ENCODE measurements at places on chromosomes 1 and 21.
A peak's percentile ranks its signal among the peaks of the same experiment; 100 is the strongest.

GRCh38 chr1:16258591-16259135 is 21.7 kb upstream of the CPLANE2 start:
- DNase-seq = no peak

DNA sequence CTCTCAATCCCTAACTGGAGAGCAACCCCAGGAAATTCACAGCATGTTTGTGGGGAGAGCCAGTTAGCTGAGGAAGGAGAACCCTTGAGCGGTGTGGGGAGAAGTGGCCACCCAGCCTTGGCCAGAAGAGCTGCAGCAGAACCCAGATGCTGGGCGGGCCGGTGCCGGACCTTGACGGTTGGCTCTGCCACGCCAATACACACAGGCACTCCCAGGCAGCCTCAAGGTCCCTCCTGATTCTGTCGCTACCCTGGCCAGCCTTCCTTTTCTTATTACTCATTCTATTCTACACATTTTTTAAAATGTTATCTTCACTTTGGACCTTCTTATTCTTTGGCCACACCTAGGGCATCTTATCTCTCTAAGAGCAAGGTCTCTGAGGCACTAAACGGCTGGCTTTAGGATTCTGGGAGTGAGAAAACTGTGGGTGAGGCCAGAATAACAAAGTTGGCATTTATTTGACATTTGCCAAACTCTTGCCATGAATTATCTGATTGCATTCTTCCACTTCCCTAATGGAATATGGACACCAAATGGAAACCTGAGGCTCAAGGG is 50.4 kb upstream of the GPR37L1 start:
- DNase-seq = no peak

- peak; percentile 87 for DNase-seq
These were observed 46.9 kb downstream of the SLC45A1 start for GRCh38 chr1:8364528-8365442.

GRCh38 chr1:201145816-201146215 is 8.5 kb downstream of the TMEM9 start:
- DNase-seq = no peak

- DNase-seq = no peak
These were observed 18.7 kb downstream of the BECN2 start for GRCh38 chr1:241976229-241976628.

- DNase-seq = no peak
These were observed 559.3 kb upstream of the USP24 start for GRCh38 chr1:55774446-55774845.

- no peak for DNase-seq
These were observed 2.8 kb upstream of the PHC2 start for GRCh38 chr1:33433509-33434362.

DNA sequence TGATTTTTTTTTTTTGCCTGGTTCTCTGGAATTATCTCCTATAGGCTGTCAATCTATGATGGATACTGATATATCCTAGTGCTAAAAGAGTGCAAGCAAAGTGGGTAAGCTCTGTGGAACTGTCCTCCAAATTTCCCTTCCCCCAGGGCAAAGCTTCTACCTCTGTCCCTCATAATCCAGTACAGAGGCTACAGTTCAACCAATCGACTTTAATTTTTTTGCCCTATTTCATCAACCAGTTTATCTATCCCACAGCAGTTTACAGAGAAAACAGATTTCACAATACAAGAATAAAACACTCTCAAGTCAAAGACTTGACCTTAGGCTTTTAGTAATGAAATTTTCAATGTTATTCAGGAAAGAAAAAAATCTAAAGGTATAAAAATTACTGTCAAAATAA is 13.9 kb downstream of the PUM1 start:
- DNase-seq = no peak

- no peak for DNase-seq
These were observed 93.2 kb downstream of the CCDC185 start for GRCh38 chr1:223486366-223486765.

DNA sequence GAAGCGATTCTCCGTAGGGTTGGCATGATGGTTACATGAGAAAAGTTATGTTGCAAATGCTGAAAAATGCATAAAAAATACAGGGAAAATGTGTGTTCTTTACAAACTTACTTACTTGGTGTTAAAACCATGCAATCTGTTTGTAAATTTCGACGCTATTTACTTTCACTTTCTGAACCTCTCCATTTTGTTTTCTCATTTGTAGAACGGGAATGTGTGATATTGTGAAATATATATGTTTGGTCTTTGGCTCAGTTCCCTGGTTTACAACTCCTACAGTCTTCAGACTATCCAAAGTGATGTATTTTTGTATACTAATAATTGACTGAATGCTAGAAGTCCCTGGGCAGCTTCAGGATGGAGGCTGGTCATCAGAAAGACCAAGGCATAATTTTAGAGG is 982.3 kb downstream of the ADGRL2 start:
- DNase-seq = no peak

DNA sequence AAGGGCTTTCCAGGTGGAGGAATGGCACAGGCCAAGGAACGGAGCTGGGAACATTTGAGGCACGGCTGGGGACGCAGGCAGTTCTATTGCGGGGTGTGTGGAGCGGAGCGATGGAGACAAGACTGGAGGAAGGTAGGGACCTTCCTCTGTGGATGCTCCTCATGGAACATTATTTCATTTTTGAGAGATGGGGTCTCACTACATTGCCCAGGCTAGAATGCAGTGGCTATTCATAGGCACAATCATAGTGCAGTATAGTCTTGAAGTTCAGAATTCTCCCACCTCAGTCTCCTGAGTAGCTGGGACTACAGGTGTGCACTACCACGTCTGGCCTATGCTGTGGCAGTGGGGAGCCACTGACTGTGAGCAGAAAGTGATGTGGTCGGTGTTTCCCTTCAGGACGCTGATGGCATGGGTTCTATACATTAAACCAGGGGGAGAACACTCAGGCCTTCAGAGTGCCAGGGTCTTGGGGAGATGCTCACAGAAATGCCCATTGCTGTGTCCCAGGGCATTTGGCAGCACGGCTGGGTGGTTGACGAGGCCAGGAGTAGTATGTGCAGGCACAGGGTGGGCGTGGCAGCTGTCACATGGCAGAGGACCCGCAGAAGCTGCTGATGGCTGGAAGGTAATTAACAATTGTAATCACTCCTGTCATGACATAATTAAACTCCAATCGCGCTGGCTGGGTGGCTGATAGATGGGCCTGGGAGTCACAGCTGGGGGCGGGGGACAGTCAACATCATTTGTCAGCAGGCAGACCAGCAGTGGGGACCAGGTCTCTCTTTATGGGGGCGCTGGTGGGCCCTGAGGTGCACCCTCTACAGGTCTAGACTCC is 40.8 kb upstream of the ACOT11 start:
- DNase-seq = no peak

All from right cardiac atrium (tissue), 5 donors.